ENCODE measurements at places on chromosomes 5 and 9.

- no peak for DNase-seq
These were observed 15.7 kb downstream of the USP20 start for GRCh38 chr9:129850821-129851550.

- no peak for DNase-seq
These were observed 540.3 kb downstream of the GABRG2 start for GRCh38 chr5:162607879-162608278.

DNA sequence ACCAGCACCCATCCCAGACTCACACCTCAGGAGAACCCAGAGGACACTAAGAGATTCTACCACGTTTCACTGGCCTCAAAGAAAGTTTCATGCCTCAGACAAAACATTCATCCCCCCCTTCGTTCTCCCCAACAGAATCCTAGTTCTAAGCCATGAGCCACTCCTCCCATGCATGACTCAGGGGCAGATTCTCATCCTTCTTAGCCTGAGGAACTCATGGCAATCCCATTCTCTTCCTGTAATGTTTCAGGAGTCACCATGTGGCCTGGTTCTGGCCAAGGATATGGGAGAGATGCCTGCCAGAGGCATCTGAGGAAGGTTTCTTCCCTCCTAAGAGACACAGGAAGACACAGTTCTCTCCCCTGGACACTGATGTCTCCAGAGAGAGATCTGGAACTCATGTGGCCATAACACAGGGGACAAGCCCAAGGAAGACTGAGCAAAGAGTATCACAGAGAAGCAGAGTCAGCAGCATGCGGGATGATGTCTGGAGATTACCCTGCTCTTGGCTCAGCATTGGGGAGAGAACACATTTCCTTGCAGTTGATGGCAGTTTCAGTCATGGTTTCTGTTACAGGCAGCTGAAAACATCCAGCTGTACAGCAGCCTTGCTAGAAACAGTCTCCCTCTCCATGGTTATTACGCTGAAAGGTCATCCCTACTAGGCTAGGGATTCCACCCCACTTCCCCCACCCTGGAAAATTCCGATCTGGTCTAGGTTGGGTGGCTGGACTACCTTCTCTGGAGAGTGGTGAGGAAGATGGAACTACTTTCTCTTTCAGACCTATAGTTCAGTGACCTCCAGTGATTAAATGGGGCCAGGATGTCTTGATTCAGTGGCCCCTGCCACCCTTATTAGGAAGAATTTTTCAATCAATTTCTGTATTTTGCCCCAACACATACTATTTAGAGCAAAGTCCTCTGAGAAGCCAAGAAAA lies 115.4 kb downstream of the ZNF608 start:
- no peak for DNase-seq

- no peak for DNase-seq
These were observed 29.0 kb downstream of the TXNDC8 start for GRCh38 chr9:110308633-110309038.

DNA sequence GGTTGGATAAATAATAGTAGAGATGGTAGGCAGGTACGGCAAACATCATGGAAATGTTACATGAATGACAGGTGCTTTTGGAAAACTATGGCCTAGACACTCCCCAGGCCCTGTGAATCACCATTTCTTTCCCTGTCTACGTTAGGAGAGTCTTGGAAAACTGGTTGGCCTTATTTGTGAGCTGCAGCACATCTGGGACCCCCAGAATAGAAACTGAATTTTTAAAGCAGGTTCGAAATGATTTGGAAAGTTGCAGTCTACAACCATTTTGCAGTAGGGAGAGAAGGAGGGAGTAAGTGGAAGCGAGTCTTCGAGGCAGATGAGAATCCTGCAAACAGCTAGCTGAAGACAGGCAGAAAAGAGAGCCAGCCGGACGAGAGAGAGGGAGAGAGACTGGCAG lies 13.0 kb downstream of the C1QTNF2 start:
- no peak for DNase-seq

GRCh38 chr5:61277781-61278180 lies 54.3 kb upstream of the ZSWIM6 start:
- no peak for DNase-seq

DNA sequence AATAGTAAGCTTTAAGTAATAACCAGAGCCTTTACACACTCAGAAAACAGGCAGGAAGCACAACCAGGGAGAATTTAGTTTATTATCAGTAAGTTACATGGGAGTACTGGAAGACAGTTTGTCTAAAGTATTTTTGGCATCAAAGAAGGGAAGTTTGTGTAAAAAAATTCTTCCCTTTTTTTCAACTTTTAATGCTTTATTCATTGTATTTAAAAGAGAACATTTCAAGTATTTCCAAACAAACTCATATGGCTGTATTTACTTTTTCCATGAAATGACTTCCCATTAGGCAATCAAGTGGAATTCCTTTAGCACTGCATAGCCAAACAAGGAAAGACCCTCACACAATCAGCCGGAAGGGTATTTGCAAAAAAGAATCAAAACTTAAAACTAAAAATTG lies 26.7 kb downstream of the RNF145 start:
- DNase-seq: no peak

Measured in stimulated activated CD4-positive, alpha-beta T cell treated with anti-CD3 and anti-CD28 coated beads, Interleukin-12 subunit alpha, Interleukin-12 subunit beta, amount 100 ng/mL, for 48 hours (primary cell).